ENCODE measurements at places on chromosomes 1 and 21.

- DNase-seq, result no peak
These were observed 40.5 kb upstream of the SLC35F3 start for GRCh38 chr1:233863901-233864545.

- DNase-seq, result no peak
These were observed 24.0 kb downstream of the MRAP start for GRCh38 chr21:32322676-32323075.

- DNase-seq, result no peak
These were observed 18.6 kb downstream of the L1TD1 start for GRCh38 chr1:62213075-62213914.

DNA sequence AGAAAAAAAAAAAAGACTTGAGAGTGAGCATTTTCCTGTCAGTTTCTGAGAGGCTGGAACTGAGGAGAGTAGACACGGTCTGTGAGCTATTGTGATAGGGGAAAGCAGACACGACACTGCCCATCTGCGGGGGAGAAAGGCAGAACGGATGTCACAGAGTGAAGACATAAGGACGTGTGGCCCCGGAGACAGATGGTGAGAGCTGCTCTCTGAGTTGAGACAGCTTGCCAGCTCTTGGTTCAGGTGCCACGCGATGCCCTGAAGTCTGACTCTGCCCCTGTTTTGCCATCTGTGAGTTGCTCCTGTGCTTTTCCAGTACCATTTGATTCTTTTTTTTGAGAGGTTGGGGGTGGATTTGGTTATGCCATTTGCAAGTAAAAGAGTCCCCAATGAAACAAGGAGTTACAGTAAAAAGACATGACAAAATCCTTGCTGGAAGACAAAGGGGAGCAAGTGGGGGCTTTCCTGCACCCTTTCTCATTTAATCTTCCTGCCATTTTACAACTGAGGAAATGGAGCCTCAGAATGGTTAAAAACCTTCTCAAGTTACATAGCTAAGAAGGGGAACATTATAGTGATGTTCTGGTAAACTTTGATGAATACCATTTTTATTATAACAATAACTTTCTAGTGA is 128.9 kb upstream of the DNAH14 start:
- DNase-seq, result no peak

GRCh38 chr1:4762146-4762545 is 107.7 kb downstream of the AJAP1 start:
- no peak for DNase-seq

DNA sequence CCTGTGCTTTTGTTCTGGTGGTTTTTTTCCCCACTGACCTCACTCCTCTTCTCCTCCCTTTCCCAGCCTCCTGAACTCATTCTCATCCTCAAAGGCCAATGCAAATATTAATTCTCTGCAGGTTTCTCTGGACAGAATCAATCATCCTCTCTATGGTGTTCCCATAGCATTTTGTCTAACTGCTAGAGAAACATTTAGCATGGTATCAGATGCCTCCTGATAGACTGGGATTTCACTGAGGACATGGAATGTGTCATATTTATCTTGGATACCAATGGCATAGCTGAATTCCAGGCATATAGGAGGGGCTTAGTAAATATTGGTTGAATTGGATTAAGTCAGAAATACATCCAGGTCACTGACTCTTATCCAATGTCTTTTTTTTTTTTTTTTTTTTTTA is 46.1 kb upstream of the SRP9 start:
- DNase-seq, result no peak

All from AG04449 (cell line).